ENCODE measurements at places on chromosomes 5 and 9.

DNA sequence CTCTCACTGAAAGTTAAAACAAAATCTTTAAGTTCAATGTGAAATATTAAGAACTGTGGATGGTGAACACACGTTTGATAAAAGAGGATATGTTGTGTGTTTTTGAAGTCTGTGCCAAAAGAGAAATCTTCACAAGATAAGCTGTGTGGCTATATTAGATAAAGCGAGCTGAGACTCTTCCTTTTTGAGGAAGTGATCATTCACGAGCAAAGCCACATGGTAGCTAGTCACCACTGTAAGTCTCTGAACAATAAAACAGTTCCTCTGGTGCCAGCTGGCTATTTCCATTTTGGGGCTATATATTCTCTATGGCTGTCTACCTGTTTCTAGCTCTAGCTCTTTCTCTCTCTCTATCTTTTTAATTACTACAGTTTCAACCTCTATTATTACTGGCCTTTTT, 1849.2 kb upstream of the C9orf72 start:
- DNase-seq: no peak

GRCh38 chr9:92500725-92501124, 18.4 kb upstream of the ASPN start:
- DNase-seq: no peak

DNA sequence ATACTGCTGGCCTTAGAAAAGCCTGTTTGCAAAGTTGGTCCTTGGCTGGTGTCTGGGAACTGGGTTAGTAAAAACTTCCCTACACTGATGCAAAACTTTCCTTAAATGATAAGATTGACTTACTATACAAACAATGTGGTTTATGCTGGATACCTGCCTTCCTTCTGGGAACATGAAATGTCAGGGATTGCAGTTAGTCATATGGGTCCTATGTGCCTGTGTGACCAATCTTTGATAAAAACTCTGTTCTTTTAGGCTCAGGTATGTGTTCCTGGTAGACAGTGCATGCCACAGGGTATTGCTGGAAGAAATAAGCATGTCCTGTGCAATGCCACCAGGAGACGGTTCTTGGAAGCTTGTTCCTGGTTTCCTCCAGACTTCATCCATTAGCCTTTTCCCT, 173.3 kb downstream of the RMI1 start:
- no peak for DNase-seq

- no peak for DNase-seq
Observed at GRCh38 chr9:133889584-133890301, 102.4 kb downstream of the VAV2 start.

- DNase-seq: no peak
Observed at GRCh38 chr9:127742435-127743088, 7.5 kb upstream of the TOR2A start.

DNA sequence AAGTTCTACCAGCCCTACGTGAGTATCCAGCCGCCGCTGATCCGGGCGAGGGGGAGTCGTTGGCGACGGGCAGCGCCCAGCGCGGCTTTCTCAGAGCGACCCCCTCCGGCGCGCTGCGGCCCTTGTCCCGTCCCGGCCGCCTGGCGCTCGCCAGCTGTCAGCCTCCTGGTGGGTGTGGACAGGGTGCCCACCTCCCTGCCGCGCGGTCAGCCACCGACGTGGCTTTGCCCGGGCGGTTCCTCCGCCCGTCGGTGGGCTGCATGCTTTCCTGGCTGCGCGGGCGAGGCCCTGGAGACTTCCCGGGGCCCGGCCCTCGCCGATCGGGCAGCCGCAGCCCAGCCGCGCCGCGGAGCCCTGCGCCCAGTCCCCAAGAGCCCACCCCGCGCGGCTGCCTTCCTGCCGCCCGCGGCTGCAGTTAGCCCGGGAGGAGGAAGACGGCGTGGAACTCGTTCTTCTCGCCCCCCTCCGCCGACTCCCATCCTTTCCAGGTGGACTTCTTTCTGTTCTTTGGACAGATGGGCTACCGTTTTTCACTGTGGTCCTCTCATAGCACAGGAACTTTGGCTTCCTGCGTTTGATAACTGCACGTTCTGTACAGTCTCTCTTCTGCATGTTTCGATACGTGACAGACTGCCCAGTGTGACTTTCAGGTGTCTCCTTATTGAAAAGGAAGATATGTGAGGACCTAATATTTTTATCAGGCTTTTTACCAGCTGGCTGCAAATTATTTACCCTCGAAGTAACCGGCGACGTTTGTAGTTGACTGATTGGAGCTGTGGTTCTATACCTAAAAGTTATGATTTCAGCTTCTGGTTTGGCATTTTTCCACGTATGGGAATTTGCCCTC, 577 bp downstream of the AP3S1 start:
- no peak for DNase-seq

DNA sequence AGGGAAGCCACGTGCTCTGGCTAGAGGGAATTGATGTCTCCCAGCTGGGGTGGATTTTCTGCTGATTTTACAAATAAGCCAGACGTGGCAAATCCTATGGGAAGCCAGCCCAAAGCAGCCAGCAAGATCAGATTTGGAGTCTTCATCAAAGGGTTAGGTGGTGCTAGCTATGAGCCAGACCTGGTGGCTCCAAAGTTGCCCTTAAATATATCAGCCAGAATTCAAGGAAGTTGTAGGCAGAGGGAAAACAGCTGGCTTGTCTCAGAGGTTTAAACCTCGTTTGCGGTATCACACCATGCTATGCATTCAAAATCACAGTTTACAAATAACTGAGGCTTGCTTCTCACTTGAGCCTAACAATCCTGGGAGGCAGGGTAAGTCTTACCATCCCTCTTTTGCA, 313.2 kb downstream of the MLLT3 start:
- DNase-seq: no peak

- DNase-seq: no peak
Observed at GRCh38 chr5:139141446-139142204, 56.5 kb downstream of the SIL1 start.

GRCh38 chr5:145551714-145552113, 283.4 kb downstream of the PRELID2 start:
- DNase-seq: no peak

DNA sequence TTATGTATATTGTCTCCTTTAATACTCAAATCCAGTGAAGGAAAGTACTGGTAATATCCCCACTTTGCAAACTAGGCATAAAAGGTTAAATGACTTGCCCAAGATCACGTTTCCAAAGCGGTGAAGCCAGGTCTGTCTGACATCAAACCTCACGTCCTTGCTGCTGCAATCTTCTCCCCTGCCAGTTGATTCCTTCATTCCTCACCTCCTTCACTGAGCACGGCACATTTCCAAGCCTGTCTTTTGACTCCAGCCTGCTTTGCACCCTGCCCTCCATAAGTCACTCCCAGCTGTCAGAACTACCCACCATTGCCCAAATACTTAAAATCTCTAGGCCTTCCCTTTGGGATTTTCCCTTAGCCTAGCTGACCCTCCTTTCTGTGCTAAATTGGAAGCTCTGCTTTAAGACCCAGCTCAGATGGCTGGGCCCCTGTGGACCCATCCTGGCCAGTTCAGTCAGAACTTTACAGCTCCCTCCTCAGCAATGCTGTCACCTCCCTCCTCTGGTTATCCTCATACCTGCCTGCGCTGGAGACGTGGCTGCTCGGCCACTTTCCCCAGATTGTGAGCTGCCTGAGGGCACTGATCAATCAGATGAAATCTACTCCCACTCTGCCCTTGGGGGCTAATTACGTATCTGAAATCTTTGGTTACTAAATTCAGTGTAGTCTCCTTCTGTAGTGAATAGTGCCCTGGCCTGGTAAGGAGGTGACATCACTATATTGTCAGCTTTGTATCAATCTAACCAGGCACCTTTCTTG, 51.2 kb downstream of the SLC36A1 start:
- DNase-seq: no peak

- no peak for DNase-seq
Observed at GRCh38 chr5:68405784-68406743, 190.5 kb downstream of the PIK3R1 start.

DNA sequence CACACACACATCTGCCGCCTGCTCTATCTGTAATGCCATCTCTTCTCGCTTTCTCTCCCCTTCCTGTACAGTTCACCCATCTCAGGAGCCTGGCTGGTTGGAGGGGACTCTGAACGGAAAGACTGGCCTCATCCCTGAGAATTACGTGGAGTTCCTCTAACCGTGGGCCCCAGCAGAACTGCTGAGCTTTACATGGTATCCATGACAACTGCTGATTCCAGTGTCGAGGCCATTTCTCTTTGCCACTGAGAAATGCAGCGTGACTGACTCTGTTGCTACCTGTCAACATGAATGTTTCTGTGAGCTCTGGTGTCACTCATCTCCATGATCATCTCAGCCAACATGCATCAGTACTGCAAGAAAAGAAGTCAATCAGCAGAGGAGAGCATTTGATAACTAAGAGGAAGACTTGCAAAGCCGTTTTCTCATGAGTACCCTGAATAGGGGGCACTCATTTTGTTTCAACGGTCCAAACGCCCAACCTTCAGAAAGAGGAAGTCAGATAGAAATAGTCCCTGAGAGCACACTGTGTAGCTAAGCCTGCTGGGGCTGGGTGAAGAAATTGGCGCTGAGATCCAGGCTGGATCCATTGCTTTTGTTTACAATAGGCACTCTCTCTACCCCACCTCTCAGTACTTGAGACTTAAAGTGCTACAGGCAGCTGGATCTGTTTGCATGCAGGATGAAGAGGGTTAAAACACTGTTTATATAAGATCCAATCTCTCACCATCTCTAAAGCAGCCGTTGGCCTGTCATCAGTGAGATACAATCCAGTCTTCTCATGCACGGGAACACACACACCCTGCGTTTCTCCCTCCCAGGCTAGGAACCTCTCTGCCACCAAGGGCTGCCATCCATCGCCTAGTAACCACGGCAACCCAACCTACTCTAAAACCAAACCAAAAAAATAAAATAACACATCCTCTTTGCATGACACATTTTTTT, 180.9 kb downstream of the NR3C1 start:
- no peak for DNase-seq

GRCh38 chr9:114218264-114219120, 63.2 kb downstream of the COL27A1 start:
- no peak for DNase-seq

- no peak for DNase-seq
Observed at GRCh38 chr5:79183011-79183410, 52.9 kb upstream of the JMY start.

DNA sequence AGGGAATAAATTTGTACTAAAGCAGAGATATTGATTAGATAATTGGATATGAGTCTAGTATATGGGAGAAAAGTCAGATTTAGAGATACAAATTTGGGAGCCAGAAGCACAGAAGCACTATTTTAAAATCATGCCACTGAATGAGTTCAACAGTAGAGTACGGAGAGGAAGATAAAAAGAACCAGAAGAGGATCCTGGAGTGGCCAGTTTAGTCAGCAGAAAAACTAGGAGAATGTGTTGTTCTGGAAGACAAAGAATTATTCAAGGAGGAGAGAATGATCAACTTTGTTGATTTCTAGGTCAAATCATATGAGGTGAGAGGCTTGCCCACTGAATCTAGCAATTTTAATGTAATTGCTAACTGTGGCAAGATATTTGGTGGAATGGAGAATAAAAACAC, 67.0 kb downstream of the NIPBL start:
- DNase-seq: no peak

DNA sequence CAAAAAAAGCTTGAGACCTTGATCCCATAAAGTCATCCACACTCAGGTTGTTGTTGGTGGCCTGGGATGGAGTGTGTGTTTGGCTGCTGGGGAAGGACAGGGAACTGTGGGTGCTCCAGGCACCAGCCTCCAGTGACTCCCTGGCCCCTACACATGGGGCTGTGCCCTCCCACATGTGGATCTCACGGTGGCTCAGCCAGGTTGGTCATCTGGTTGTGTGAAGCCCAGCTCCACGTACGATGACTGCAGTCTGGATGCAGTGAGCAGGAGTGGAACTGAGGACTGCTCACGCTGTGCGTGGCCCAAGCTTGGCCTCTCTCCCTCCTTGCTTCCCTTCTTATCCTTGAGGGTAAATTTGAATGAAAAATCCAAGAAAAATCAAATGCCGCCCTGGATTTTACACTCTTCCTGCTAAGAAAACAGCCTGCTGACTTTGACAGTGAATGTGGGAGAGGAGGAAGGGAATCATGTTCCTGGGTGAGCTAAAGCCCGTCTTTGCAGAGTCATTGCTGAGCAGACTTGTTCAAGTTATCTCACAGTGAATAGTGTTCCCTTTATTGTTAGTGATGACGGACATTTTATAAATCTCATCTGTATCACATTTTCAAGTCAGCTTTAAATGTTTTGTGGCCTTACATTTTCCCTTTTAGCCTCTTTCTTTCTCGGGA, 65.1 kb upstream of the CACNA1B start:
- no peak for DNase-seq

GRCh38 chr5:68114378-68115040, 101.0 kb upstream of the PIK3R1 start:
- no peak for DNase-seq

- DNase-seq: no peak
Observed at GRCh38 chr5:176680226-176680563, 32.9 kb downstream of the TSPAN17 start.

DNA sequence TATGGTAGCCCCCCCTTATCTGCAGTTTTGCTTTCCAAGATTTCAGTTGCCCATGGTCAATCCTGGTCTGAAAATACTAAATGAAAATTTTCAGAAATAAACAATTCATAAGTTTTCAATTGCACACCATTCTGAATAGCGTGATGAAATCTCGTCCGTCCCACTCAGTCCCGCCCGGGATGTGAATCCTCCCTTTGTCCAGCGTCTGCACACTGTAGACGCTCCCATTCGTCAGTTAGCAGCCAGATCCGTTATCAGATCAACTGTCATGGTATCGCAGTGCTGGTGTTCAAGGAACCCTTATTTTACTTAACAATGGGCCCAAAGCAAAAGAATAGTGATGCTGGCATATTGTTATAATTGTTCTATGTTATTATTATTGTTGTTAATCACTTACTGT, 98.6 kb downstream of the TMEM215 start:
- no peak for DNase-seq

GRCh38 chr5:168357876-168358275, 66.4 kb downstream of the WWC1 start:
- no peak for DNase-seq

- no peak for DNase-seq
Observed at GRCh38 chr9:34809504-34810186, 99.7 kb upstream of the CCL21 start.

DNA sequence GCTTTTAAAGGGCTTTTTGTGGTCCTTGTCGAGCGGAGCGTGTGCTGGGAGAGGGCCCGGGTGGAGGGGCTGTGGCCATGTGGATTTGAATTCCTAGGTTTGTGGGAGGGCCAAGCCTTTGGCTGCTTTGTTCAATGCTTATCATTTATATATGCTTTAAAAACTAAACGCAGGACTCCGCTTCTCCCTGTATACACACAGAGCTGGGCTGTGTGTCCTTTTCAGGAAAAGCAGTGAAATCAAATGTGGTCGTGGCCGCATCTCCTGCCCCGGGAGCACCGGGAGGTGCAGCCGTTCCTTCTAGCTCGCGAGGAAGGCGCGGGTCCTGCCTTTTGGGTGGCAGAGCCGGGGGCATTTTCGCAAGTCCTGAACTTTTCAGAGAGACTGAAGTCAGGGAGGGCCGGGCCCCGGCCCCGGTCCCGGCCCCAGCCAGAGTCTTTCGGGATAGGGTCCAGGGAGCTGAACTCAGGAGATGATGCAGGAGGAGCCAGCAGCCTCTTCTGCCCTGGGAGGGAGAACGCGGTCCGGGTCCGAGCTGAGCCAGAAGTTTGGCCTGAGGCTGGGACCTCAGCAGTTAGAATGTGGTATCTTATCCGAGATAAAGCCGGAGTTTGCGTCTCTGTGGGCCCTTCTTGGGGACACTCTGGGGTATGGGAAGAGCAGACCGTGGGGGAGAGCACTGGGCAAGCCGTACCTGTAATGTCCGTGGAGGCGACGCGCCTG, 158.8 kb downstream of the C9orf152 start:
- DNase-seq: no peak

GRCh38 chr5:7886849-7887475, 18.0 kb downstream of the MTRR start:
- DNase-seq: no peak

GRCh38 chr5:96961053-96961452, 25.2 kb downstream of the LNPEP start:
- no peak for DNase-seq
